ENCODE measurements at places on chromosomes 12 and 14.

GRCh38 chr12:8676651-8677050 lies 14.0 kb upstream of the MFAP5 start:
- no peak for DNase-seq

- no peak for DNase-seq
These were observed 7.7 kb downstream of the AHNAK2 start for GRCh38 chr14:104970231-104971068.

DNA sequence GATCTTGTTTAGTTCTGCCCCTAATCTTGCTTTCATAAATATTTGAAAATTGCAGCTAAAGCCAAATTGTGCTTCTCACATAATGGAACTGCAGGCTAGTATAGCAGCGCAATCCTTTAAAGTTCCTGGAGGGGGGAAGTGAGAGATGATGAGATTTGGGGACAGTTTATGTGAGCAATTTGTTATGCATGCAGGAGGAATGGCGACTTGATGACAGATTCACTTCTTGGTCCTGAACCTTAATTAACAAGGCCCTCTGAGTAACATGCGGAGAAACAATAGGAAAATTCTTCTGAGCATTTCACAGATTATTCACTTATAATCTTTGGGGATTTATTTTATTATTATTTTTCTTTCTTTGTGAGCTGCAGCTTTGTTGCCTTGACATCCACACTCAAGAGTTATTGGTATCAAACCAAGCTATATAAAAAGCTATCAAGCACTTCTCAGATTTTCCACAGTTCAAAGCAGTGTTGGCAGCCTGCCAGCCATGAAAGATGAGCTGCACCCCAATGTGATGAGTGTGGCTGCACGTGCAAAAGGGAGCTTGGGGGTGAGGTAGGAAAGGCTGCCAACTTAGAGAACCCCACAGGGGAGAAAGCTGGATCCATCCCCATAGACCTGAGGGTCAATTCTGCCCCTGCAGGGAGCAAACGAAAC lies 1662.2 kb upstream of the FLRT2 start:
- DNase-seq, result no peak

DNA sequence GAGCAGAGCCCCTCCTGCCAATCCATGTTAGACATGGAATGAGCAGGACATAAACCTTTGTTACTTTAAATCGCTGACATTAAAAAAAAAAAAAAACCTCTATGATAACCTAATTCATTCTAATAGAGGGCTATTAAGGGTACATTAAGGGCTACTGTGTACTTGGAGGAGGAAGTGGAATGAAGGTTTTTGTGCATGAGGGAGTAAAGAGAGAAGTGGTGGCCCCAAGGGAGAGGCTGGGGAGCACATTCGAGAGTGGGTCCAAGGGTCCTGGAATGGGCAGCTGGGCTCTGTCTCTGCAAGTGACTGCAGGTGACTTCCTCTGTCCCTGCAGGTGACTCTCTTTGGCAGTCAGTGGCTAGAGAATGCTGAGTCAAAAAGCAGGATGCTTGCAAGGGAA lies 32.1 kb upstream of the PTGDR start:
- DNase-seq, result no peak

GRCh38 chr12:124861492-124861891 lies 2.2 kb downstream of the SCARB1 start:
- peak; percentile 90 for DNase-seq

- no peak for DNase-seq
These were observed 24.2 kb downstream of the FGD4 start for GRCh38 chr12:32423559-32423958.

GRCh38 chr14:76742966-76743365 lies 18.3 kb upstream of the VASH1 start:
- DNase-seq, result no peak

DNA sequence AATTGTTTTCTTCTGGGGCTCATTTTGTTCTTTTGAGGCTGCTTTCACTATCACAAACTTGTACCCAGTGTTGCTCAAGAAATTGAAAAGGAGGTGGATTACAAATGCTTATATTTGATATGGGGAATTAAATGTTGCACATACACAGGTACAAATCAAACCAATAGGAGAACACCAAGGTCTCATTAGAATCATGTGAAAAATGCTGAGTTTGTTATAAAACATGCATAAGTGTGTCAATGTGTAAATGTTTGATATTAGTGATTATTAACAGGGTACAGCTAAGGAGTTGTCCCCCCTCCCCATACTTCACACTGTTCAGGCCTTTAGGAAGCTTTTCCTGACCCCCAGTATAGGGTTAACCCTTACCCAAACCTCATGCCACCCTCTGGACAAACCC lies 971.2 kb upstream of the SEL1L start:
- no peak for DNase-seq

DNA sequence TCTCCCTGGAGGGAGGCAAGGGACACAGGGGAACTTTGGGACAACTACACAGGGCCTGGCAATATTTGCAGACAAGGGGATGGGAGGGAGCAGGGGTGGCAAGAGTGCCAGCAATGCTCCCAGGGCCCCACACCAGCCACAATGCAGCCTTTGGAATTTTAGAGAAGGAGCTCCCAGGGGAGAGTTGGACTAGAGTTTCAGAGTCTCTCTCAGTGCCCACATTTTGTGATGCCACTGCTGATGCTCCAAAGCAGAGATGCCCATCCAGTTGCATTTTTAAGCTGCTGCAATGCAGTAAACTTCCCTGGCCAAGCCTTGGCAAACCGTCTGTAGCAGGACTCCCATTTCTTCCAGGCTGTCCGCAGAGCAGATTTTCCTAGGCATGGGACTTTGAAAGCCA lies 98.9 kb downstream of the ZFP36L1 start:
- no peak for DNase-seq

DNA sequence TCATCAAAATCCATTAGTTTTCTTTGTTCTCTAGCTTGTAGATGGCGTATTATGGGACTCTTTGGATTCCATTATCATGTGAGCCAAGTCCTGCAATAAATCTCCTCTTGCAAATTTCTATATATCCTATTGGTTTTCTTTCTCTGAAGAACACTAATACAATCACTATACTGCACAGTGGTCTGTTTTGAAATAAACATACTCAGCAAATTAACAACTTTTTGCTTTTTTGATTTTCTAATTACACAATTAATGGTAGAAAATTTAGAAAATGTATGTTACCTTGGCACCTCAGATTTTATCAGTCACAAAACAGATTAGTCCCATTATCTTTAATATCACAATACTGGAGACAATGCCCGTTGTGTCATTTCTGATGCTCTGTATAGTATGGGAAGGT lies 513.2 kb upstream of the MIS18BP1 start:
- no peak for DNase-seq

GRCh38 chr12:75487308-75487707 lies 6.8 kb downstream of the GLIPR1 start:
- no peak for DNase-seq

DNA sequence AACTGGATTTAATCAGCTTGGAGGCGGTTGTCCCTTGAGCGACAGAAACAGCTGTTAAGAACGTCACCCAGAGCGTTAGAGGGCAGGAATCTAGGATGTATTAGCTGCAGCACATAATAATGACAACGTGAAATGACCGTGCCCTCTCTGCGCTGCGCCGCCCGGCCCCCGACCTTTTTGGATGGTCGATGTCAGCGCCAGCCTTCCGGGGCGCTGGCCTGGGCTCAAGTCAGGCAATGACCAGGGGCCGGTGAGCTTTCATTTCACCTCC lies 427 bp upstream of the TMEM120B start:
- DNase-seq, result no peak
